Stimulated activated CD8-positive, alpha-beta memory T cell treated with anti-CD3 and anti-CD28 coated beads, Interleukin-7, amount 100 ng/mL, for 48 hours (primary cell): ENCODE measurements at places on chromosomes 5 and 9.

DNA sequence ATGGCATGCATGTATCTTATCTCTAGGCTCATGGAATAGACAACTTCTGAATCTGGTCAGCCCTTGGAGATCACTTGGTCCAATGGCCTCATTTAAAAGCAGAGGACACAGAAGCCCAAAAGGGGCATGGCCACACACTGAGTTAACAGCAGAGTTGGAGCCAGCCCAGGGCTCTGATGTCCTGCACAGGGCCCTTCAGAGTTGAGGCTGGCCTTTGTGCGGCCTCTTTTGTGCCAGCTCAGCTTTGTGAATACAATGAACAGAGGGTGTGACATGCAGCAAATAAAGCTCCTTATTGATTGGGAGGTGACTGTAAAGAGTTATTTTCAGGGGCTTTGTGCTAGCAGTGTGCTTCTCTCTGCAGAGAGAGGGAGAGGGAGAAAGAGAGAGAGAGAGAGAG, 150.1 kb upstream of the STK32A start:
- no peak for DNase-seq

- no peak for DNase-seq
These were observed 3.1 kb downstream of the FAM163B start for GRCh38 chr9:133605856-133606707.

GRCh38 chr5:76690704-76691466, 25.0 kb upstream of the F2R start:
- no peak for DNase-seq

- no peak for DNase-seq
These were observed 245.3 kb downstream of the OSTF1 start for GRCh38 chr9:75333624-75334023.

DNA sequence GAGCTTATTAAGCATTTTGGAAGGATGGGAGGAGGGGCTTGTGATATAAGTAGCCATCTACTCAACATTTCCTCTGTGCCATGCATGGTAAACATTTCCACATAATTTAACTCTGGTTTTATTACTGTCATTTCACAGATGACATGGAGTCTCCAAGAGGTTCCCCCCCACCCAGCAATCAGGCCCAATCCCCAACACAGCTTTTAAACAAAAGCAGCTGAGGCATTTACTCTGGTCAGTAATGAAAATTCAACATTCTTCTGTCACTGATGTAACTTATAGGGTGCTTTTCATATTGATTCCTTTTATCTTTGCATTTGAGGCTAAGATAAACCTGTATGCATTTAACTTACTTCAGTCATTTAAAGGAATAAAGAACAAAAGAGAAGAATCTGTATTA, 128.1 kb downstream of the COL23A1 start:
- DNase-seq: no peak

DNA sequence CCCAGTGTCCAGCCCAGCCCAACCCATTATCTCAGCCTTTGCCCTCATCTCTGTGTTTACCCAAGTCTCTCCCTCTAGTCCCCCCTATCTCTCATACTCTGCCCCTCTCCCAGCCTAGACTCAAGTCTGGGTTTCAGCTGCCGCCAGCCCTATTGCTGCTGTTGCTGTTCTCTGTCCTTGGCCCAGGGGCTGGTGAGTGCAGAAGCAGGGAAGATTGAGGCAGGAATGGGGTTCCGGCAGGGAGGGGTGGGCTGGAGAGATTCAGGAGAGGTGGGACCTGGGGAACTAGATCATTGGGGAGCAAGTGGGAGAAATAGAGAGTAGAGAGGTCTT, 702 bp downstream of the TMEM8B start:
- no peak for DNase-seq

- DNase-seq: no peak
These were observed 390 bp upstream of the SNX2 start for GRCh38 chr5:122774519-122774860.

DNA sequence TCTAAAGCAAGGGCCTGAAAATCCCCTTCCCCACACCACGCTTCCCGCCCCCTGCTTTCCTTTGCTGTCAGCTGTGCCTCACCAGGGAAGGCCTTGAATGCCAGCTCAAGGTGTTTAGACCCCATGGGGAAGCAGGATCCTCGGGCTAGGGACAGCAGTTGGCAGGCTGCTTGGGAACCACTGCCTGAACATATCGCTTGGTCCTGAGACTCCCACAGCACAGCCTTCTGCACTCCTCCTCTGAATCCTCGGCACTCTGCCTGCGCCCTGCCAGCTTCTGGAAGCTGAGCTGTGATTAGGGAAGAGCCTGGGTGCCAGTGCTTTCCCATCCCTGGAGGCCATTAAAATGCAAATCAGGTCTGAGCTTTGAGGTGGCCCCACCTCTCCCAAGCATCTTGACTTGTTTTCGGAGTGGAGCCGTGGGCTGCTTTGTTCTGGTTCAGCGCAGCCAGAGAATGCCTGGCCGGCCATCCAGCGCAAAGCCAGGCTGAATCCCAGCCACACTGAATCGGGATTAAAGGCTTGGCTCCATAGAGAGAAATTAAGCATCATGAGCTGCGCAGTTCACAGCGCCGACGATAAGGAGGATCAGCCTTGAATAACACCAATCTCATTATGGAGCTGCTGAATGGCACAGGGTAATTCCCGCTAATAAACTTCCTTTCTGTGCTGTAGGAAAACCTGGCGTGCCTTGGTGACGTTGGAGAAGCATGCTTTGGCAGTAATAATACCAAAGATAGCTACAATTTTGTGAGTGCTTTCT, 40.0 kb downstream of the AMBP start:
- no peak for DNase-seq

- DNase-seq: no peak
These were observed 548.5 kb downstream of the DTWD2 start for GRCh38 chr5:118439831-118440230.
